ENCODE measurements at places on chromosomes 5 and 9.

DNA sequence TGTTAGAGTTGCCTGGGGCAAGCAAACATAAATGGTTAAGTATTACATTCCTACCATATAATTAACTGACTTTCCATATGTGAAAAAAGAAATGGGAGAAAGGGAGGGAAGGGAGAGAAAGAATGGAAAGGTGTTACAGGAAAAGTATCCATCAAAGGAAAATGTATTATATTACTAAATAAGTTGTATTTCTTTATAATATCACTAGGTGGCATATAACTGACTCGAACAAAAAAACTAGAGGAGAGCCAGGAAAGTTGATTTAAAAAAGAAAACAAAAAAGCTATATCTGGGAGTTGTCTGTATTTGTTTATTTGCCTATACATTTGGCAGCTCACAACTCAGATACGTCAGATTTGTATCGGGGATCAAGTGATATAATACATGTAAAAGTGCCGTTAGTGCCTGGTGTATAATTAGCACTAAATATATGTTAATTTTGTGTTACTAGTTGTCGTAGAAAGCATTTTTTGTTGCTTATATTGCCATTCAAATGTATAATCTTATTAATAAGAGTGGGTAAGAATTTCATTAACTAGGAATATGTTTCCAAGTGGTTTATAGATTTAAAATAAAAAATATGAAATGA is 59.6 kb upstream of the ADAMTS19 start:
- DNase-seq = peak; percentile 1

GRCh38 chr5:128965638-128966302 is 482 bp downstream of the SLC27A6 start:
- no peak for DNase-seq

- no peak for DNase-seq
Measured at GRCh38 chr5:19734776-19735175, 253.2 kb downstream of the CDH18 start.

DNA sequence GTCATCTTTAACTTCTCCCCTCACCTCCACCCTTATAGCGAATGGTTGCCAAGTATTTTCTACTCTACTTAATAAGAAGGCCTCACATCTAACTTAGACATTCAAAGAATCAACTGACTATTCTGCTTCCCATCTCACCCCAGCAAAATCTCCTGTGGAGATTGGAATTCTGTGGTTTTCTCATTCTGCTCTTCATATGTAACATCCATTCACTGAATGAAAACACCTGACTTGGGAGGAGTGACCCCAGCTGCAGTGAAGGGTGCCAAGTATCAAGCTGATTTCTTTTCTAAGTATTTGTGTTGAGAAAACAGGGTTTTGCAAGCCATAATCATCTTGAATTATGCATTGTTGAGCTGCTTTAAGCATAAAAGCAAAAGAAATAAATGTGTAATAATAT is 42.5 kb upstream of the TAF1L start:
- no peak for DNase-seq

GRCh38 chr9:134614256-134614655 is 27.3 kb upstream of the COL5A1 start:
- DNase-seq = no peak

- DNase-seq = no peak
Measured at GRCh38 chr5:165622864-165623536, 2117.6 kb downstream of the MAT2B start.

GRCh38 chr5:150559088-150559487 is 51.2 kb downstream of the NDST1 start:
- no peak for DNase-seq

DNA sequence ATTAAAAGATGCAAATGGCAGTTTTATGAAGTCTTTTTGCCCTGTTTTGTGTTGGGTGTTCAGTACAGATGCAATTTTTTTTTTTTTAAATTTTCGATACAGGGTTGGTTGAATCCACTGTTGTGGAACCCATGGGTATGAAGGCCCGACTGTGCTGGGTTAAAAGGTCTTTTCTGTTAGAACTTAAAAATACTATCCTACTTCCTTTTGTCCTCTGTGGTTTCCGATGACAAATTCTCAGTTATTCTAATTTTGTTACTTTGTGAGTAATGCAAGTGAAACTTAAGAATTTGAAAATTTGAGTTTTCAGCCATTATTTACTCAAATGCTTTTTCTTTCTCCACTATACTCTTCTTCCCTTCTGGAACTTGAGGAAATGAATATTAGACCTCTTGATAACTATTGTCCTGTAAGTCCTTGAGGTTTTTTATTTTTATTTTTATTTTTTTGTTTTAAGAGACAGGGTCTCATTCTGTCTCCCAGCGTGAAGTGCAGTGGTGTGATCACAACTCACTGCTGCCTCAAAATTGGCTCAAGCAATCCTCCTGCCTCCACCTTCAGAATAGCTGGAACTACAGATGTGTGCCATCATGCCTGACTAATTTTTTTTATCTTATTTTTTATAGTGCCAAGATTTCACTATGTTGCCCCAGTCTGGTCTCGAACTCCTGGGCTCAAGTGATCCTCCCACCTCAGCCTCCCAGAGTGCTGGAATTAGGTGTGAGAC is 67.5 kb downstream of the ZCCHC7 start:
- no peak for DNase-seq

DNA sequence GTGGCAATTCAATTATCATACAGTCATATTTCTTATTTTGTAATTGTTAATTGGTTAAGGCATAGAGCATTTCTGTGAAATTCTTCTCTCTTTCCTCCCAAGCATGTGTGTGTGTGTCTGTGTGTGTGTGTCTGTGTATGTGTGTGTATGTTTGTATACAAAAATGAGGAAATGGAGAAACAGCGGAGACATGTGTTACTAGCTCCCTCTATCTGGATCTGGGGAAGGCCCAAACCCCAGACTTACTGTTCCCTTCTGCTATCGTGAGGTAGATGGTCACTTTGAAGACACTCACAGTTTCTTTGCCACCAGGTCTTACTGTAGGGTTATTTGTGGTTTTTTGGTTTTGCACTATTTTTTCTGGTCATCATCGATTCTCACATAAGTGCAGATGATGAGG is 11.4 kb upstream of the C5orf63 start:
- no peak for DNase-seq

DNA sequence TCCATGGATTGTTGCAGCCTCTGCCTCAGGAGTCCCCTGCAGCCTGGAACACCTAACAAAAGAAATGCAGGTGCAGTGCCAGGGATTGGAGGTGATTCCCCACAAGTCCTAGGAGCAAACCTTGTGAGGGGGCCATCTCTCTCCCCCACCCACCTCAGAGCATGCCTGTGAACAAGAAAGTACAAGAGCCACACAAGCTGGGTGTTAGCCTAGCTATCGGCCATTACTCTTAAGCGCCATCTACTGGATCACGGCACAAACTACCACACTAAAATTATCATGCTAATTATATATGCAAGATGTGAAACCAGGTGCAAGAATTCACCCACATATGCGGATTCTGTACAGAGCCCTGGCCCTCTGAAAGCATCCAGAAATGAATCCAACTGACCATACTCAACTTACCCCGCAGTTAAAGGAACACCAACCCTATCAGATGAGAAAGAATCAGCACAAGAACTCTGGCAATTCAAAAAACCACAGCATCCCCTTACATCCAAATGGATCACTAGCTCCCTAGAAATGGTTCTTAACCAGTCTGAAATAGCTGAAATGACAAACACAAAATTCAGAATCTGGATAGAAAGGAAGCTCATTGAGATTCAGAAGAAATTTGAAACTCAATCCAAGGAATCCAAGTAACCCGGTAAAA is 16.5 kb upstream of the PRSS3 start:
- peak; percentile 53 for DNase-seq

DNA sequence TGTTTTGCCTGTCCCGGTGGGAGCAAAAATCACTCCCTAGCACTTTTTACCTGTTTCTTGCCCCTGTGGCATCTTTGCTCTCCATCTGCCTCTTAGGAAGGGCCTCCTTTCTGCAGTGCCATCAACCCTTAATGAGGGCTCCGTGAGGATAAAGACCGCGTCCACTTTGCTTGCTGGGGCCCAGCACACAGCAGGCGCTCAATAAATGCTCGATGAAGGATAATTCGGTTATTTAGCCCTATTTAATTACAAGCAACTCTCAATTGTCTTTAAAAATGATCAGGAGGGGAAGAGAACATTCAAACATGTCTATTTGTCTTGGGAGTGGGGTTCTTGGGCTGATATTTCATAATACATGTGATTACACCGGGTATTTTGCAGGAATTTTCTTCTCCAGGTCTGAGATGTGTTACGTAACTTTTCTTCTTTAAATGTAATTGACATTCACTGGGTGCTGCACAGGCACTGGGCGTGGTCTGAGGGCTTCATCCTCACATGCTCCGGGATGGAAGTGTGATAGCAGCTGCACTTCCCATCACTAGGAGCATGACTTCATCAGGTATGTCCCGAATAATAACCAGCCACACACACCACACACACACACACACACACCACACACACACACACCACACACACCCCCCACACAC is 19.8 kb upstream of the NTNG2 start:
- DNase-seq = no peak

- no peak for DNase-seq
Measured at GRCh38 chr9:80305136-80305535, 733.4 kb downstream of the TLE4 start.

GRCh38 chr9:75148561-75148960 is 60.2 kb downstream of the OSTF1 start:
- DNase-seq = no peak

DNA sequence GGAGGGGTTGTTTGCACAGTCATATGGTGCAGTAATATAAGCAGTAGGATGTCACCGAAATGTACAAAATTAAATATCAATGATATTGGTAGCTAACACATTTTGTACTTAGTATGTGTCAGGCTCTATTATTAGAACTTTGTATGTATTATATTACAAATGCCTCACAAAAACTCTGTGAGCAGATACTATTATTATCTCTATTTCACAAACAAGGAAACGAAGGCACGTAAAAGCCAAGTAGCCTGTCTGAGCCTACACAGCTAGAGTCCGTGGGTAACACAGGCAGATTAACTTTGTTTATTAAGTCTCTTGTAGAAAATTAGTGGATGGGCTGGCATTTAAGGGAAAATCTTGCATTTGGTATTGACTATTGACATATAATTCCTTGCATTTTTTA is 284.3 kb upstream of the DAB2 start:
- DNase-seq = no peak

DNA sequence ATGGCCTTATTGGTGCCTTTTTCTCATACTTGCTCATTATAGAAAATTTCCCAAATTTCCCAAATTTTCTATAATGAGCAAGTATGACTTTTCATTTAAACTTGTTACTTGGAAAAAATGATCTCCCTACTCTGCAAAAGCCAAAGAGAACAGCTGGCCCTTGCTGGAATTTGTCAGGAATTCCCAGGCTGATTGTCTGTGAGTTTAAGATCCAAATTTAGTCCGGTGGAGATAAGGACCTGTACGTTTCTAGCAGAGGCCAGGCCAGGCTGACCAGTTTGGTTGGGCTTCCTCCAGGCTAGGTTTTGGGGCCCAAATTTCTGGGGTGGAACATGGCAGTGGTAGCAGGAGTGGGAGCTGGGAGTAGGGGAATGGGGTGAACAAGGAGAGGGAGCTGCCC is 51.9 kb downstream of the NEURL1B start:
- no peak for DNase-seq

GRCh38 chr5:137594717-137595116 is 95.6 kb upstream of the SPOCK1 start:
- DNase-seq = no peak

DNA sequence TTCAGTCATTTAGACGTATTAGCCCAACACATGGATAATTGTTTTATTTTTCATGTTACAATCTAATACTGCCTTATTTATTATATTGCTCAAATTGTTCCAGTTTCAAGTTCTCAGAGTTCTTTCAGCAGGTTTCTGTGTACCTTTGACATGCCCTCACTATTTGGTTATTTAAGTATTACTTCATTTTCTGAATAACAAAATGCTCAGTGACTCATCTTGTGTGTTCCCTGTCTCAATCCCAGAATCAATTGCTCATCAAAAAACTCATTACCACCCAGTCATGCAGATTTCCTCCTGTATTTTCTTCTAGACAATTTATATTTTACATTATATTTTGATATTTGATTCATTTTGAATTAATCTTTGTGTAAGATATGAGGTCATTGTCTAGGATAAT is 562.6 kb downstream of the ANXA1 start:
- DNase-seq = no peak

DNA sequence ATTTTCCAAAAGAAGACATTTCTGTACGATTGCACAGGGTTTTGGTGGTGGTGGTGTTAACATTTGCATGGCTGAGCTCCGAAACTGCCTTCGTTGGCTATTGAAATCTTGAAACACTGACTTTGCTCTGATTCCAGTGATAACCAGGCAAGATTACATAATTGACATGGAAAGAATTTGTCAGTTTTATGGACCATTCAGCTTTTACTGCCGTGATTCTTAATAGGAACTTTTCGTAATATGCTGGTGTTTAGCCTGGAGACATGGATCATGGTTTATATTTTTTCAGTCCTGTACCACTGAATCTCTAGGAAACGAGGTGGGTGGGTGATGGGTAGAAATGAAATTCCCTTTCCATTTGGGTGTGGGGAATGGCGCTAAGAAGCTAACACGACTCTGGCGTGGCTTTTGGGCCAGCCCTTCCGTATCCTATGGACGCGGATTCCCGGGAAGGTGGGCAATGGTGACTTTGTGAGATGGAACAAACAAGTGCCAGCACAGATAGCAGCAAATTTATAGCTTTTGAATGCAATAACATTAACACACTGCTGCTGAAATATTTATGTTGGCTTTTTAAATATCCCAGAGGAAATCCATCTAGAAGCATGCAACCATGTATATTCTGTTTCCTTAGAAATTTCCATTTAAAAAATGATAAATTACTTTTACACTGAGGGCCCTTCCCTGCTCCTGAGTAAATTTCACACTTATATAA is 36.8 kb downstream of the LIX1 start:
- no peak for DNase-seq

- no peak for DNase-seq
Measured at GRCh38 chr9:5850724-5851122, 17.8 kb upstream of the ERMP1 start.

DNA sequence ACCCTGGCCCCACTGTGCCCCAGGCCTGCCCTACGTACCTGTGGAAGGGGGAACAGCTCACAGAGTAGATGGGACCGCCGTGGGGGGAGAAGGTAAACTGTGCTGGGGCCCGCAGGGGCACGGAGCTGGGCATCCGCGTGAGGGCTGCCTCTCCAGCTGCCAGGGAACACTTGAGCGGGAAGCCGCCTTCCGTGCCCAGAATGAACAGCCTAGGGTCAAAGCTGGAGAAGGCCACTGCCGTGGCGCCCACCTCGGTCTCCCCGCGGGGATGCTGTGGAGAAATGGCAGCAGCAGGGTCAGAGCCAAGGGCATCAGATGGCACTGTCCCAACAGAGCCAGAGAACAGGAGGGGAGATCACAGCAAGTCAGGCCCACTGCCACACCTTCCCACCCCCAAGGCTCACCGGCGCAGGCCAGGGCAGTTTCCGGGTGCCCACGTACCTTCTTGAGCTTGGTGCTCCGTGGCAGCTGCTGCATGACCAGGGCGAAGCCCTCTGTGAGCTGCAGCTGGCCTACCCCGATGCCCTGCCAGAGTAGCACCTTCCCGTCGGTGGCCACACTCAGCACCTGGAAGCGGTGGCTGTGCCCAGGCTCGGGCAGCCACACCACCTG is 21.9 kb downstream of the DYNC2I2 start:
- DNase-seq = no peak

All from hematopoietic multipotent progenitor cell (in vitro differentiated cells).